Cerebellum (tissue), 4 donors: ENCODE measurements at places on chromosomes 13 and 19.

DNA sequence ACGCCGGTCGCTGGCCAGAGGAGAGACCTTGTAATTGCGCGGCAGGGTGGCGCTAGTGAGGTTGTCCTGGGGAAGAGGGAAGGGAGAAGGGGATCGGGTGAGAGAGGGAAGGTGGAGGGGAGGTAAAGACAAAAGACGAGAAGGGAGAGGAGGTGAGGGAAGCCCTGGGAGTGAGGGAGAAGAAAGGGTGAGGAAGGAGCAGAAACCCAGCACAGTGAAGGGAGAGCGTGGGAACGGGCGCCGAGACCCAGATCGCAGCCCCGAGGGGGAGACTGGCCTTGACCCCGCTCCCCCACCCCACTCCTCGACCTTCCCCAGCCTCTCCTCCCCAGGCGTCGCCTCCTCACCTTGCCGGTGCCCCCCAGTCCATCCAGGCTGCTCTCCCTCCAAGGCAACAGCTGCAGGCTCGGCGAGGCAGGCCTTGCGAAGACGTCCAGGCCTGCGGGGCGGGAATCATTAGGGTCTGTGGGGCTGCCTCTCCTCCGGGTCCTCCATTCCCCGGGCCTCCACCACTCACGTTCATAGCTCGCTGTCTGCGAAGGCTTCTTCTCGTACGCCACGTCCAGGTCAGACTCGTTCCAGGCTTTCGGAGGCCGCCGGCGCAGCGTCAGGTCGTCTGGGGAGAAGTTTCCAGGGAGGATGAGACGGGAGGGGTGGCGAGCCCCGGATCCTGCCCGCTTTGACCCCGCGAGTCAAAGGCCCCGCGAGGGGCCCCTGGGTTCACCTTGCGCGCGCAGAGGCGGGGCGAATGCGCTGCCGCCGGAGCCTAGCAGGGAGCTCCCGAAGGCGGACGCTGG lies 8.8 kb downstream of the PPP1R13L start:
- DNase-seq: no peak

DNA sequence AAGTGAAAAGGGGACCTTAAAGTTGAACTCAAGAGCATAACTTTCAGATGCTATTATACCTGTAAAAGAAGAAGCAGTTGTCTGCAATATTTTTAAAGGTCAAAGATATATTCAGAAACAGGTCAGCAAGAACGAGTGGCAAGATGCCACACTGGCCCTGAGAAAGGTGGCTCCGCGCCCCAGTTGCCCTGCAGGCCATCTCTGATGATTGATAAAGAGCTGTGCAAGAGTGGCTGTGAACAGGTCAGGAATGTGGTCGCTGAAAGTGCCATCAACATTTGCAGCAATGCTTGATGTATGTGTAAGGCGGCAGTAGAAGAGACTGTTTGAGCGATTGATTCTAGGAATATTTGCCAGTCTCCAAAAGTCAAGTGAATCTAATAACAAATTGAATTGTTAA lies 664.2 kb upstream of the SLC10A2 start:
- DNase-seq: no peak

GRCh38 chr19:17495639-17496296 lies 15.7 kb upstream of the PGLS start:
- DNase-seq: no peak

- DNase-seq: no peak
These were observed 1115.5 kb upstream of the SLC10A2 start for GRCh38 chr13:104181526-104182231.

DNA sequence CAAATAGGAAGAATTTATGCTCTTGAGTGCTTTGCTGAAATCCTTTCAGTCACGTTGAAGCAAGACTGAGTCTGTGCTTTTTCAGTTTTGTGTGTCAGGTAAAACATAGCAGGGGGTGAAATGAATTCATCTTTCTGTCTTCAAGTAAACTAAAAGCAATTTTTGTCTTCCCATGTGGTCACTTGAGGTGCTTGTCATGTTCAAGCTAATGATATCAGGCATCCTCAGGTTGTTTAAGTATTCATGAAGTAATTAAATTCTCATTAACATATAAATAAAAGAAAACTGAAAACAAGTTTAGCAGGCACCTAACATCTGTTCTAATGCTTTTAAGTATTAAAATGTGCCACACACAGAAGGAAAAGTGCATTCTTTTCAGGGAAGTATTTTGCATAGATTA lies 2701.3 kb downstream of the PCDH9 start:
- no peak for DNase-seq

GRCh38 chr13:76973920-76974617 lies 17.8 kb upstream of the CLN5 start:
- DNase-seq: no peak

- DNase-seq: no peak
These were observed 253.7 kb upstream of the RXFP2 start for GRCh38 chr13:31485651-31486051.

GRCh38 chr19:42150364-42150763 lies 18.1 kb upstream of the POU2F2 start:
- DNase-seq: no peak

- no peak for DNase-seq
These were observed 57.8 kb upstream of the POSTN start for GRCh38 chr13:37656247-37656940.

DNA sequence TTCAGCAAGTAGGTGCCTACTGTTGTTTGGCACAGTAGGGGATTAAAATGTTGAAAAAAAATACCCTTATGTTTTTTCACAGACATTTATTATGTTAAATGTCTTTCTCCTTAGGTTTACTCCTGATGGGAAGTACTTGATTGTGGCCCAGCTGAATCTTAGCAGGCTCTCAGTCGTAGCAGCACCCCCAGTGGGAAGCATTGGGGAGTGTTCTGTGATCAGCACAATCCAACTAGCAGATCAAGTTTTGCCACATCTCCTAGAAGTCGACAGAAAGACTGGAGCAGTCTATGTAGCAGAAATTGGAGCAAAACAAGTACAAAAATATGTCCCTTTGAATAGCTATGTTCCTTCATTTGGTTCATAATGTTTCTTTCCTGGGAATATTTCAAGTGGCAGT lies 9.3 kb downstream of the NHLRC3 start:
- no peak for DNase-seq

DNA sequence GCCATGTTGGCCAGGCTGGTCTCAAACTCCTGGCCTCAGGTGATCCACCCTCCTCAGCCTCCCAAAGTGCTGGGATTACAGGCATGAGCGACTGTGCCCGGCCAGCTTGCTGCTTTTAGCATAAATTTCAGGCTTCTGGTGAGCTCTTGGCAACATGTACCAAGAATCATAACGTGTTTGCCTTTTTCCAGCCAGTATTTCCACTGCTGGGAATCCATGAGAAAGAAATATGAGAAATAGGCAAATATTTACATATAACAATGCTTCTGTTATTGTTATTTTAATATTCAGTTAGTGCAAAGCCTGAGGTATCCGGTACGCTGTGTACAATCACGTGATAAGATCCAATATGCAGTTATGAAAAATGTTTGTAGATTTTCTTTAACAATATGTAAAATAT lies 29.2 kb upstream of the CERS4 start:
- no peak for DNase-seq

DNA sequence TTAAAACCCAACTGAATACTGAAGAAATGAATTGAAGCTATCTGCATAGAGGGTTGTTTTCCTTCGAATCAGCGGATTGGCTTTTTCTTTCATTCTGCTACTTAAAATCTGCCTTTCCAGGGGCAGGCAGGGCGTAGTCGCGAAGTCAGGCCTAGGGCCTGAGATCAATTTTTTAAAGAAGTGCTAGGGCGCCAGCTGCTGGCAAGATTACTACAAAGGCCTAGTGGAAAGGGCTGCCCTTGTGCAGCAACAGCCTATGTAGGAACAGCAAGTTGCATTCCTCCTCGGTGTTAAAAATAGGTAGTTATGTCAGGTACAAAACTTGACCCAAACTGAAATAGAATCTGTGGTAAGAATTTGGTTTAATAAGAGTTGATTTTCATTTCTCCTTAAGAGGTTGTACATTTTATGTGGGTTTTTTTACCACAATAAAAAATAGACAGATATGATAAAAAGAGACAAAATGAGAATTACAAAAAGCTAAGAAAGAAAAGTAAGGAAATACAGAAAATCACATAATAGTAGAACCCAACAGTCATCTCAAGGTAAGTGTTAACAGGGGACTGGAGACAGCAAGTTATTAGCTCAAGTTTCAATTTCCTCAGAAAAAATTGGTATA lies 9.5 kb upstream of the URAD start:
- no peak for DNase-seq

DNA sequence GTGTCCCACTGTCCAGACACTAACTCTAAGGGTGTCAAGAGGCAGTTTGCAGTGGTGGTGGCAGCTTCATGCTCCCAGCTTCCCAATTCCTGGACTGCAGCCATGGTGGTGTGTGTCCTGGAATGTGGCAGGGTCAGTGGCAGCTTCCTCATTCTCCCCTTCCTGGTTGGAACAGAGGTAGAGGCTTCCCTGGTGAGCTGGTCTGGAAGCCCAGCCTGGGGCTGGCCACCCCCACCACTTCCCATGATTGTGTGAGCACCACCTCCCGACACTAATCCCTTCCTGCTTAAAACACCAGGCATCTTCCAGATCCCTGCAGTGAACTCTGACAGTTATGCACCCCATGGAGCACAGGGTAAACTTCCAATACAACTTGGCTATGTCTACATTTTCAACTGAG lies 134.9 kb downstream of the RAP2A start:
- DNase-seq: no peak

GRCh38 chr19:49340069-49340864 lies 5.1 kb downstream of the CD37 start:
- no peak for DNase-seq

GRCh38 chr13:76868371-76868770 lies 17.8 kb downstream of the KCTD12 start:
- no peak for DNase-seq

- no peak for DNase-seq
These were observed 358.6 kb downstream of the DCT start for GRCh38 chr13:94120878-94121277.

GRCh38 chr19:2683430-2684003 lies 19.0 kb downstream of the GNG7 start:
- no peak for DNase-seq

DNA sequence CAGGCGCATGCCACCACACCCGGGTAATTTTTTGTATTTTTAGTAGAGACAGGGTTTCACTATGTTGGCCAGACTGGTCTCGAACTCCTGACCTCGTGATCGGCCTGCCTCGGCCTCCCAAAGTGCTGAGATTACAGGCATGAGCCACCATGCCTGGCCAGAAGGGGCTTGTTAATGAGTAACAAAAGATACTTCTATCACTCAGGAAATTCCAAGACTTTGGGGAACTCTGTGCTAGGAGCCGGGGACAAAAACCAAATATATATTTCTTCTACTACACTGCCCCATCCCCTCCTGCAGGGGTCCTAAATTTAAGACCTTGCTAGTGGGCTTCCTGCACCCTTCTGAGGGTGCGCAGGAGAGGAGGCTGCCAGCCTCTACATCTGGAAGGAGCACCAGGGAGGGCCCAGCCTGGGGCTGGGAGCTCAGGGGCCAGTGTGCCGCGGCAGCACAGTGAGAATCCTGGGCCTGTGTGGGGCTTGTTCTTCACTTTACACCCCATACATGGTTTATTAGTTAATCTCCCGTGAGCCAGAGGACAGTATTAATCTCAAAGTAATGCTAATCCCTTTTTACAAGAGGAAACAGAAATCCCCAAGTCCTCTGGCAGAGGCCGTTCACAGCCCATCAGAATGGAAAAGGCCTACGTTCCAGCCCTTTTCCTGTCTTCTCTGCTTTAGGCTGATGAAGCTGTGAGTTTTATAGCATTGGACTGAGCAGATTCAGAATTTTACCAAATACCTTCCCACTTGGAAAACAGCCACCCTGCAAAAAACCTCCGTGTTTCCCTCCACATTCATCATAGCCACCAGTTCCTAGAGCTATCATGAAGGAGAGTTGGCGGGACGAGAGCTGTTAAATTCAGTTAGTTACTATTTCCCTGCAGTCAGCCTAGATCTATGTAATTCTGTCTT lies 44.4 kb upstream of the NPAS1 start:
- DNase-seq: no peak

DNA sequence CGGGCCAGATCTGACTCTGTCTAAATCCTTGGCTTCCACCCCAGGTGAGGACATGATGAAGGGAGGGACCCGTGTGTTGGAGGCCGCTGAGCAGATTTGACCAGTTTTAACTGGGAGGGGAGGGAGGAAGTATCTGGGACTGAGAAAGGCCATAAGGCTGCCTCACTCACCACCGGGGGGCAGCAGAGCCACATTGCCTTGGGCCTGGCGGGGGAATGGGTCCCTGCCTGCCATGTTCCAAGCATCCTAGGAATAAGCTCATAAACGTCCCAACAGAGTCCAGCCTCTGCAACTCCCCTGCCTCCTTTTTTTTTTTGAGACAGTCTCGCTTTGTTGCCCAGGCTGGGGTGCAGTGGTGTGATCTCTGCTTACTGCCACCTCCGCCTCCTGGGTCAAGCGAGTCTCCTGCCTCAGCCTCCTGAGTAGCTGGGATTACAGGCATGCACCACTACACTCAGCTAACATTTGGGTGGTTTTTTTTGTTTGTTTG lies 15.5 kb downstream of the MAST3 start:
- DNase-seq: peak; percentile 86

DNA sequence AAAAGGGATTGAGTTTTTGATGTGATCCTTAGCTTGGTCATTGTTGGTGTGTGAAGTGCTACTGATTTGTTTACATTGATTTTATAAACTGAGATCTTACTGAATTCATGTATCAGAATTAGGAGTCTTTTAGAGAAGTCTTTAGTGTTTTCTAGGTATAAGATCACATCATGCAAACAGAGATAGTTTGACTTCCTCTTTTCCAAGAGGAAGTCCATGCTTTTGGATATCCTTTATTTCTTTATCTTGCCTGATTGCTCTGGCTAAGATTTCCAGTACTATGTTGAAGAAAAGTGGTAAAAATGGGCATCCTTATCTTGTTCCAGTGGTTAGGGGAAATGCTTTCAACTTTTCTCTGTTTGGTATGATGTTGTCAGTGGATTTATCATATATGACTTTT lies 561.2 kb upstream of the SLITRK1 start:
- DNase-seq: no peak

DNA sequence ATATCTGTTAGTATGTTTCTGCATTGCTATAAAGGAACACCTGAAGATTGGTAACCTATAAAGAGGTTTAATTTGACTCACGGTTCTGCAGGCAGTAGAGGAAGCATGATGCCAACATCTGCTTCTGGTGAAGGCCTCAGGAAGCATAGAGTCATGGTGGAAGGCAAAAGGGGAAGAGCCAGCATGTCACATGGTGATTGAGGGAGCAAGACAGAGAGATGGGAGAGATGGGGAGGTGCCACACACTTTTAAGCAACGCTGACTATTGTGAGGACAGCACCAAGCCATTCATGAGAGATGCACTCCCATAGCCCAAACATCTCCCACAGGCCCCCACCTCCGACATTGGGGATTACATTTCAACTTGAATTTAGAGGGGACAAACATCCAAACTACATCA lies 32.8 kb downstream of the COG6 start:
- DNase-seq: no peak
